ENCODE measurements at places on chromosomes 6 and 20. TPM values are rescaled to one million over a fixed set of nuclear protein-coding genes. Genes with fewer than 3 reads are reported as not detected.

Gene ID1
- 431 TPM for total RNA-seq

Gene EFHC1
- 11.4 TPM for total RNA-seq

Gene FAM8A1
- total RNA-seq: 4.5 TPM

Gene C6orf163
- 0.17 TPM for total RNA-seq

Gene SLC26A8
- total RNA-seq: not detected

Gene CTAGE9
- total RNA-seq: not detected

Gene BPIFA1
- total RNA-seq: not detected

Gene GRM4
- total RNA-seq: 0.12 TPM

Gene AVP
- total RNA-seq: not detected

Gene GRIK2
- 0.34 TPM for total RNA-seq

Gene C20orf202
- not detected for total RNA-seq

Gene SCGN
- total RNA-seq: 0.30 TPM

Gene GTF2H4
- 23.2 TPM for total RNA-seq

Gene ULBP1
- 1.0 TPM for total RNA-seq

Gene OPN5
- total RNA-seq: not detected

Gene MMS22L
- total RNA-seq: 9.5 TPM

Gene LY6G6D
- not detected for total RNA-seq

Gene SYCP2L
- total RNA-seq: 3.3 TPM

Gene PRDM13
- 0.93 TPM for total RNA-seq

Gene SAMD10
- total RNA-seq: not detected

Gene CSTF1
- total RNA-seq: 37.9 TPM
